ENCODE measurements at places on chromosomes 1 and 21.
A peak's percentile ranks its signal among the peaks of the same experiment; 100 is the strongest.

DNA sequence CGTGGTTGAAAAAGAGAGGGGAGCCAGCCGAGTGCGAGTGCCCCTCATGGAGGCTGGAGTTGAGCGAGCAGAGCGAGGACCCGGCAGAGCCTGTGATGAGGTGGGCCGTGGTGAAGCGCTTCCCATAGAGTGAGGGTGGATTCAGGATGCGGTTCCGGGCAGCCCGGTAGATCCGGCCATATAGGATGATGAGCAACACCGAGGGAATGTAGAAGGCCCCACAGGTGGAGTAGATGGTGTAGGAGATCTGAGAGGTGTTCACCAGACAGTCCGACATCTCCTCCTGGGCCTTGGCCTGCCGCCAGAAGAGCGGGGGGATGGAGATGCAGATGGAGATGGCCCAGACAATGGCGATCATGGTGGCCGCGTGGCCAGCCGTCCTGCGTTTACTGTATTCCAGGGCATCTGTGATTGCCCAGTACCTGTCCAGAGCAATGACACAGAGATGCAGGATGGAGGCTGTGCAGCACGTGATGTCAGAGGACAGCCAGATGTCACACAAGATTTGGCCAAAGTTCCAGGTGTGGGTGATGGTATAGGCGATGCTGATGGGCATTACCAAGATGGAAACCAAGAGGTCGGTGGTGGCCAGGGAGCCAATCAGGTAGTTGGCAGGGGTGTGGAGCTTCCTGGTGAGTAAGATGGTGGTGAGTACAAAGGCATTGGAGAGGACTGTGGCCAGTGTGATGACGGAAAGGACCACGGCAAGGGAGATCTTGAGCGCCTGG, 23.7 kb downstream of the HTR1D start:
- no peak for DNase-seq

DNA sequence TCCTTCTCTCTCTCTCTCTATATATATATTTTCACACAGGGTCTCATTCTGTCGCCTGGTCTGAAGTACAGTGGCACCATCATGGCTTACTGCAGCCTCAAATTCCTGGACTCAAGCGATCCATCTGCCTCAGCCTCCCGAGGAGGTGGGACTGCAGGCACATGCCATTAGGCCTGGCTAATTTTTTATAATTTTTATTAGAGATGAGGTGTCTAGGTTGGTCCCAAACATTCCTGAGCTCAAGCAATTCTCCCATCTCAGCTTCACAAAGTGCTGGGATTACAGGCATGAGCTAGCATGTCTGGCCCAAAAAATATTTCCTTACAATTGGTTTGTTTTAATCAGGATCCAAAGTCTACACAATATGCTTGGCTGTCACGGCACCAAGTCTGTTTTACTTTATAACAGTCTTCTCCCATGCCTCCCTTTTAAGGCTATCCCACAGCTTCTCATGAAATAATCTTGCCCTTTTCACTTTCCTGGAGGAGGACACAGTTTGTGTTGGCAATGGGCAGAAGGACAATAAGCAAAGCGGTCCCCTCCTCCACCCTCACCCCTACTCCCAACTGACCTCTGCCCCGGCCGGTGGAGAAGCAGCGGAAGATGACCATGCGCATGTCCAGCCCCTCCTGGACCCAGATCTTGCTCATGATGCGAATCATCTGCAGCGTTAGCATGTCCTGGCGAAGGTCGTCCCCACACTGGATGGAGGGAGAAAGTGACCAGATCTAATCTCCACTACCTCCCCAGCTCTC, 28.2 kb upstream of the PPP1R15B start:
- DNase-seq: no peak

GRCh38 chr1:205488074-205488723, 16.3 kb upstream of the CDK18 start:
- no peak for DNase-seq

DNA sequence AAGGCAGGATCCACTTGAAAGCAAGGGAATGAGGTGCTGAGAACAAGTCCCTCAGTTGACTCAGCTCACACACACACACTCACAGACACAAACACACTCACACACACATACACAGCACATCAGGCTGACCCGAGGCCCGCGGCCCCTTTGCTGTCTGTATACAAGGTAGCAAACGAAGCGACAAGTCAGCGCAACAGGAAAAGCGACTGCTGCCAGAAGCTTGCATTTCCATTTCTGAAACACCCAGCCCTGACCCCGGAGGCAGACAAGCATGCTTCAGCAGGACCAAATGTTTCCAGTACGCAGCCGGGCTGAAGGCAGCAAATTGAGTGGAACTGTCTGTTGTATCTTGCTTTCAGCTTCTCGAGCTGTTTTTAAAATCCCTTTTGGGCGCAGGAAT, 501.6 kb downstream of the NPHP4 start:
- DNase-seq: no peak

- no peak for DNase-seq
Observed at GRCh38 chr1:244354810-244355278, 96.9 kb downstream of the ADSS2 start.

- peak; percentile 66 for DNase-seq
Observed at GRCh38 chr1:65002508-65003315, 36.4 kb upstream of the JAK1 start.

- no peak for DNase-seq
Observed at GRCh38 chr1:228074954-228075730, 7.4 kb upstream of the ARF1 start.

GRCh38 chr21:23986987-23987386, 1620.3 kb downstream of the MRPL39 start:
- no peak for DNase-seq

GRCh38 chr1:170318736-170319135, 173.0 kb downstream of the NTMT2 start:
- DNase-seq: no peak

DNA sequence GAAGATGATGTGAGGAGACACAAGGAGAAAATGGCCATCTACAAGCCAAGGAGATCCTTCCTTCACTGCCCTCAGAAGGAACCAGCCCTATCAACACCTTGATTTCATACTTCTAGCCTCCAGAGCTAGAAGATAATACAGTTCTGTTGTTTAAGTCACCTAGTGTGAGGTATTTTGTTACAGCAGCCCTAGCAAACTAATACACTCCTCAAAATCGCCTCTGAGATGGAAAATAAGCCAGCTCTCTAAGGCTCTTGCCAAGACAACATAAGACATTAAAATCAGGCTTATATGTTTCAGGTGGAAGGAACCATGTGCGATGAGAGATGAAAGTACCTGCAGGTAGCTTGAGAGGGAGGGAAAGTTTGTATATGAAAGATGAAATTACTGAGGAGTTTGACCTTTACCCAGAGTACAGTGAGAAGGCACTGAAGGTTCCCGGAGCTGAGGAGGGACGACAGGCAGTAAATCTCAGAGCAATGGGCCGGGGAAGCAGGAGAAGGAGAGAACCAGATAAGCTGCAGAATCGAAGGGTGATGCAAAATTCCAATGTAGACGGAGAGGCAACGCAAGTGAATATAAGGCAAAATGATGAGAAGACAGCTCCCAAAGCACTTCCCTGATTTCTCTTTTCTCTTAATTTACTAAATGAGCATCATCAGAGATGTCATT, 84.7 kb downstream of the HHIPL2 start:
- no peak for DNase-seq

DNA sequence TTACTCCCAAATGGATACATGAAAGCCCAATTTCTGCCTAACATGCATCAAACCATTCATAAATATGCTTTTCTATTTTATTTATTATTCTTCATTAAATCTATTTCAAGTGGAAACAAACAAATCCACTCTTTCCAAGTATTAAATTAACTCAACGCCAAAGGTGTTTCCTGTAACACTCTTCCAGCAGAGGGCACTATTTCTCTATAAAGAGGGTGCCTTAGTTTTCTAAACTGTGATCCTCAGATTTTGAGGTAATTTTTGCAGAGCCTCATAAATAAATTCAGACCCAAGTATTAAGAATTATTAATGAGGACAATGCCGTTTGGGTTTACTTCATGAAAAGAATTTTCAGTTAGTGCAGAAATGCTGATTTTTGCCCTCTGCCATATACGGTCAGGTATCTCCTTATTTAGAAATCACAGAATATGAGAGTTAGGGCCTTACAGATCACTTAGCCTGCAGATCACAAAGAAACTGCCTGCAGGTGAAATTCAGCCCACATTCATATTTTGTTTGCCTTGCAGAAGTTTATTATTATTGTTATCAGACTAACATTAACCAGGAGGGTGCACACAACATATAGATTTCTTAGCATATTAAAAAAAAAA, 40.1 kb upstream of the MYSM1 start:
- no peak for DNase-seq

DNA sequence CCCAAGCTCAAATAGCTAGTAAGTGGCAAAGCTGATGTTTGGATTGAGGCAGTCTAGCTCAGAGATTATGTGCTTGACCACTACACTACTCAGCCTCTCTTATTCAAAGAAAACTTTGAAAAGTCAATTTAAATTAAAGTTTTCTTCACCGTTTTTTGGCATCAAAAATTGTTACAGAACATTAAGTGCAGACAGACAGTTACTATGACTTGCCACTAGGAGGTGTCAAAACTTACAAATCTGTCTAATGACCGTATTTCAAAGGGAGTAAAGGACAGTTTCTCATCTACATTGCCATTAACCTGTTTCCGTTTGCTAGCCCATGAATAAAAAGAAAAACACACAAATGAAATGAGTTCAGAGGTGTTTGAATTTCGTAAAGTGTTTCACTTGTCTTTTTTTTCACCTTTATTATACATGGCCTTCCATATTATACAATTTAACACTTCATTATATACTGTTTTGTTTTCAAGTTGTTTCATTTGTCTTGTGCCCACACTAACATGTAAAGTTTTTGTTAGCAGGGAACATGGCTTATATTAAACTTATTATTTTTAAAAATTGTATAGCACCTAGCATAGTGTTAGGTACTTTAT, 57.4 kb upstream of the MTF2 start:
- DNase-seq: no peak

DNA sequence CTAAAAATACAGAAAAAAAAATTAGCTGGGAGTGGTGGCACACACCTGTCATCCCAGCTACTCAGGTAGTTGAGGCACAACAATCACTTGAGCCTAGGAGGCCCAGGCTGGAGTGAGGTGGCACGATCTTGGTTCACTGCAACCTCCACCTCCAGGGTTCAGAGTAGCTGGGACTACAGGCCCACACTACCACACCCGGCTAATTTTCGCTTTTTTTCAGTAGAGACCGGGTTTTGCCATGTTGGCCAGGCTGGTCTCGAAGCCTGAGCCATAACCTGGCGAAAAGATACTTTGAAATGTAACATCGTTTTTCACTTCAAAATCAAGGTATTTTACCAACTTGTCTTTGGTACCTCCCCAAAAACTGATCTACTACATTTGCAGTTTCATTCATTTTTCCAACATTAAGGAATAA, 6.1 kb downstream of the GAS5 start:
- DNase-seq: no peak

- peak; percentile 50 for DNase-seq
Observed at GRCh38 chr1:45014321-45015028, 2.4 kb downstream of the UROD start.

DNA sequence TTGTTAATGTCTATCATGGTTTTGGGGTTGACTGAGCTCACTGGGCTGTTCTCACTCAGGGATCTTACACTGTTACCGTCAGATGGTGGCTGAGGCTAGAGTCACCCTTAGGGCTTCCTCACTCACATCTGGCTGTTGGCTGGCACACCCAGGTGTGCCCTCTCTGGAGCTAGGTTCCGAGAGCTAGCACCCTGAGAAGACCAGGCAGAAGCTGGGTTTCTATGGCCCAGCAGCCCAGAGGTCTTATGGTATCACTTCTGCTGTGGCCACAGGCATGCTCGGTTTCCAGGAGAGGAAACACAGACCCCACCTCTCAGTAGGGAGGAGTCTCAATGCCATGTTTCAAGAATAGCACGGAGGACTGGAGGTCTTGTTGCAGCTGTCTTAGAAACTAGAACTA, 20.7 kb upstream of the KIF1B start:
- no peak for DNase-seq

DNA sequence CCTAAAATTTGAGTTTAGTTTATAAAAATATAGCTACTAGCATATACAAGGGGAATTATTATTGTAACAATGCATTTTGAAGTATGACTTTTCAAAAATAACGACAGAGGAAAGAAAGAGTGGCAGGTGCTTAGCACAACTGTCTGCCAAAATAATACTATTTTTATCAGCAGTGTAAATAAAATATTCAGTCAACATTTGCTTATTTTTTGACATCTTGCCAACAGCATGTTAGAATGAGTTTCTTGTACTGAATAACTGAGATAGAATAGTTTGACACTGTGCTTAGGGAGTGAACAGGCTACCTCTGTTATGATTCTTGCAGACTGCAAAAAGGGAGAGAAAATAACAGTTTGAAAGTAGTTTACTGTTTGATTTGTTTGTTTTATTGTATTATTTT, 909.8 kb downstream of the BRINP3 start:
- no peak for DNase-seq

- no peak for DNase-seq
Observed at GRCh38 chr1:187985897-187986654, 1157.3 kb downstream of the PLA2G4A start.

DNA sequence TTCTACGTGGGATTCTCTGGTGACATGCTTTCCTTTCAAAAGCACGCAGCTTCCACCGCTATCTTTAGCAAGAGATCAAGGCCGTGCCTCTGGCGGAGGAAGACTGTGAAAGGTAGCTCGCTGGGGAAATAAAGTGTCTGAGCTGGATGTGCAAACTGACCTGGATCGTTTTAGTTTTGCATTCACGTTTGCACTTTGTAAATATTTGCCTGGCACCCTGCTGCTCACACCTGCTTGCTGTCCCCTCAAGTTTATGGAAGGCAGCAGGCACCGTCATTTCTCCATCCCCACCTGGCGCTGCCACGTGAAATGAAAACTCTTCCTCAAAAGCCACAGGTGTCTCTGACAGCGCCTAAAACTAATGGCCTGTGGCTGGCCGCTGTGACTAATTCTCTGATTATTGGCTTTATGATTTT, 44.0 kb upstream of the TARDBP start:
- DNase-seq: no peak

GRCh38 chr1:207243442-207244408, 77.8 kb upstream of the CD55 start:
- no peak for DNase-seq

DNA sequence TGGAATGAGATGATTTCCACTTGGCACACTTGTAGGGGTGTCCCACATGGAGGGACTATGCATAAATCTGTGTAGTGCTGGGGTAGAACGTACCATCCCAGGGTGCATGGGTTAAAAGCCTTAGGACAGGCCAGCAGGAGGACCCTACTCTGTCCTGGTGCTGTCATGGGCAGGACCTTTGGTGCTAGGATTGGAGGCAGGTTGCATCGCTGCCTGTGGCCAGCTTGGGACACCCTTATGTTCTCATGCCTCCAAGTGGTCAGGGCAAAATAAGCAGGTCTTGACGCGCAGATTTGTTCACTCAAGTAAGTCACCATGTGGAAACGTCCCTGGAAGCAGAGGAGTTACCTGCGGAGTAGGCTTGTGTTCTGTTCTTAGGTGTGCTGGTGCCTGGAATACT, 49.5 kb upstream of the RAB3GAP2 start:
- DNase-seq: no peak
